ENCODE measurements at places on chromosomes 12 and 14.
A peak's percentile ranks its signal among the peaks of the same experiment; 100 is the strongest.

DNA sequence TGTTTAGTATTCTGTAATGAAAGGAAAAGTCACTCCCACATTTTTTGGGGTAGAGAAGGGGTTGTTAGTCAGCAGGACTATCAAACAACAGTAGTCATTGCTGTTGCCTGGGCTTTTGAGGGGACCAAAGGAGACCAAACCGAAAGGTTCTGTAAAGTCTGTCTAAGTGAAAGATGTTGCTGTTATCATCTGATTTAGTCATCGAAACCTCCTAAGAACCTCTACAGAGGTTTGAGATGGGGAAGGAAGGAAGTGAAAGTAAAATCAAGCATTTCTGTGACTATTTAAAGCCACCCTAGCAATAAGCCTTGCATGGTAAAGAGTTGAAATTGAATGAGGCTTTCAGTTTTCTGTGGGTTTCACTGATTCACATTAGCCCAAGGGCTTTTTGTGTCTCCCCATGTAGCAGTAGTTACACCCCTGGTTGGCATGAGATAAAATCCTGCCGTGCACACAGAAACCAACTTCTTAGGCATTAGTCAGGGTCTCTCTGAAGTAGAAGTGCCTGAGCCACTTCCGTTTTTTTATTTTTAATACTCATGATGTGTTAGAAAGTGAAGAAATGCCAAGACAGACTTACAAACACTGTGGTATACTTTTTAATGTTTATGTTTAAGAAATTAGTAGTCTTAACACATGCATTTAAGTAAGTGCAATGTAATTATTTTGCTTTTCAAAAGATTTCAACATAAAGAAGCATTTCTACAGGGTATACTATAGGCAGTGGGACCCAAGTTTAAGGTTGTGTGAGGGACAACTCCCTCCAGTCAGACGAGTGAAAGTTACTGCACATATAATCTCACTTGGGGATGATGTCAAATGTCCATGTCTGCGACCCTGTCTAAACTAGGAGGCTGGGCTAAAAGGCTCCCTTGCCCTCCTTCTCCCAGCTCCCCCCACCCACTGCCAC, 50.4 kb downstream of the DYRK2 start:
- peak; percentile 17 for ATAC-seq

DNA sequence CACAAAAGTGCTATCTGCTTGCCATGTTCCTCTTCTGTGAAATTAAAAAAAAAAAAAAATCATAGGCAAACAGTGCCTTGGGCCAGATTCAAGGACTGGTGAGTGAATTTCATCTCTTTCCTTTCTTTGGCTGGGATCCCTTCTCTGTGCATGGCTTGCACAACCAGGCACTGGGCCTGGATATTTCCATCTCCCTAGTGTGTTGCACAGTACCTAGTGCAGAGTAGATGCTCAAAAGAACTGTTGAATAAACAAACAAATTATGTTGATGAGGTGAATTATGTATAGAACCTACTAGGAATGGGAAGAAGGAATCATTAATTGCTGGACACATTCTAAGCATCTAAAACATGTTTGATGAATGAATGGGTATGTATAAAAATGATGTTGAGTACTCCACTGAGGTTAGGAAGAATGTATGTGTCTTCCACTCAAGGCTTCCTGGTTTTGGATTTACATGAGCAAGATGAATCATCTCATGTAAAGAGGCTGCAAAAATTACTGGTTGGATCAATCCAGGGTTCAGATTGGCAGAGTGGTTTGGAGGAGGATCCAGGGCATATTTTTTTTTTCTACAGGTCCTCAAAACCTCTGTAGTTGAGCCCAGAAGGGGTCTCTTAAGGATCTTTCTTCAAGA, 93.2 kb downstream of the EMP1 start:
- no peak for ATAC-seq

GRCh38 chr14:60287452-60287851, 38.4 kb downstream of the PPM1A start:
- no peak for ATAC-seq

- peak; percentile 42 for ATAC-seq
These were observed 8.1 kb downstream of the LGALS3 start for GRCh38 chr14:55136885-55137786.

GRCh38 chr12:116955382-116956021, 44.8 kb downstream of the FBXW8 start:
- ATAC-seq, result peak; percentile 99

- no peak for ATAC-seq
These were observed 188.8 kb downstream of the EPS8 start for GRCh38 chr12:15600223-15600935.

Data from esophagus mucosa (tissue), 1 donor.